ENCODE measurements at places on chromosomes 16 and 17.

GRCh38 chr17:79192503-79193351 lies 118.1 kb downstream of the ENGASE start:
- no peak for DNase-seq

DNA sequence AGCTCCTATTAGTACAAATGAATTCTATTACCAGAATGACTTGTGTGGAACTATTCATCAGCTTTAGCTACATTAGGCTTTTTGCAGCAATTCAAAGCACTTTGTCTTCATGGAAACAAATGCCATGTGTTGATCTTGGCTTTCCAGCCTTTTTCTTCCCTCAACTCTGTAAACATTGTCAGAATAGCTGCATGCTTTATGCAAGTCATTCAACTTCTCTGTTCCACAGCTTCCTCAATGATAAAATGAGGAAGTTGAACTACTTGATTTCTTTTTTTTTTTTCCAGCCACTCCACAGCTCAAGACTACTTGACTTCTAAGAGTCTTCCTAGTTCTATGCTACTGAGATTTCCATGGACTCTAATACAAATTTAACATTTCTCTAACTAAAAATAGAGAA lies 41.1 kb downstream of the KIAA0753 start:
- no peak for DNase-seq

- no peak for DNase-seq
Observed at GRCh38 chr17:31314782-31315100, 887 bp upstream of the EVI2B start.

DNA sequence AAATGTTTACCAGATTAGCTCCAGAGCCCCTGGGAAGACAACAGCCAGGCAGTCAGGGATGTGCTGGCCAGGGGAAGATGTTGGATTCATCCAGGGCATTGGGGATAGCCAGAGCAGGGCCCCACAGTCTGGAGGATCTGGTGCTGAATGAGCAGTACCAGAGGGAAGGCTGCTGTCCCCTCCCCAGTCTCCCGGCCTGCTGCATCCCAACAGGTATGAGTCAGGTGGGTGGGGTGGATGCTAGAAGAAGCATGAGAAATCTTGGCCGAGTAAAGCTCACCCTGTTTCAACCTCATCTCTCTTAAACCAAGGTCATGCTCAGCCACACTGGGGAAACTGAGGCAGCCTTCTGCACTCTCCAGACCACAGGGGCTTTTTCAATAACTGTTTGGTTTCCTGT lies 71.9 kb upstream of the SEC14L1 start:
- no peak for DNase-seq

- DNase-seq: no peak
Observed at GRCh38 chr17:73030501-73030921, 62.0 kb downstream of the SLC39A11 start.

GRCh38 chr16:53209877-53210276 lies 155.1 kb downstream of the CHD9 start:
- no peak for DNase-seq

DNA sequence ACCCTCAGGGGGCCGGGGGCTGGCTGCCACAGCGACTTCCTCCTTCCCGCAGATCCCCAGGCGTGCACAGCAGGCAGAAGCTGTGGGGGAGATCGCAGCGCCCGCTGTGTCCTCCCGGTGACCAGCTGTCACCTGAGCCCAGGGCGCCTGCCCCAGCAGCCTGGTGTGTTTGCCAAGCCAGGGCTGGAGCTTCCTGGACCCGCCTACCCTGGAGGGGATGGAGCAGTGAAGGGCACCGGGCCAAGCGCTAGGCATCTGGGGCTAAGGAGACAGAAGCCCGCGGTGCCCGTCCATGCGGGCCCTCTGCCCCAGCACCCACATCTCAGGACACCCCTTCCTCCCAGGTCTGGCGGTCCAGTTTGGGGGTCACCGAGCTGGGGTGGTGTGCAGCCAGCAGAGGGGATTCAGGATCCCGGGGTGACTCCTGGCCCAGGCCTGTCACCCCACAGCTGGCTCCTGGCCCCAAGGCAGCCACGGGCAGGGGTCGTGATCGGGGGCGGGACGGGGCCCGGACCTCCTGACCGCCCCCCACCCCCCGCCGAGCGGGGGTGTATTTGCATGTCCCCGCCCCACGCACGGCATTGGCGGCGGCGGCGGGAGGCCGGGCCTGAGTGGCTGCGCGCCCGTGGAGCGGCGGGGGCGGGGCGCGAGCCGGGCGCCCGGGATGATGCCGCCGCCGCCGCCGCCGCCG lies at the start of gene RAB26:
Gene RAB26, plus strand, starts transcription at position 645 of the 691 bp plus-strand sequence. CDS start 159 bp downstream, outside the sequence.
- no peak for DNase-seq

GRCh38 chr16:79369796-79370195 lies 230.7 kb downstream of the MAF start:
- DNase-seq: no peak
